ENCODE measurements at places on chromosomes 12 and 14. TPM values are rescaled to one million over a fixed set of nuclear protein-coding genes. Genes with fewer than 3 reads are reported as not detected.

GRCh38 chr14:33475623-33476022, 475.3 kb downstream of the EGLN3 start:
- no peak for DNase-seq

GRCh38 chr12:94941440-94941862, 62.0 kb downstream of the NDUFA12 start:
- DNase-seq: peak; percentile 11

- DNase-seq: no peak
Observed at GRCh38 chr12:11743423-11744409, 94.2 kb downstream of the ETV6 start.

- no peak for DNase-seq
Observed at GRCh38 chr14:98704441-98704840, 567.6 kb downstream of the BCL11B start.

GRCh38 chr12:3292677-3293412, 198.2 kb upstream of the PRMT8 start:
- no peak for DNase-seq

DNA sequence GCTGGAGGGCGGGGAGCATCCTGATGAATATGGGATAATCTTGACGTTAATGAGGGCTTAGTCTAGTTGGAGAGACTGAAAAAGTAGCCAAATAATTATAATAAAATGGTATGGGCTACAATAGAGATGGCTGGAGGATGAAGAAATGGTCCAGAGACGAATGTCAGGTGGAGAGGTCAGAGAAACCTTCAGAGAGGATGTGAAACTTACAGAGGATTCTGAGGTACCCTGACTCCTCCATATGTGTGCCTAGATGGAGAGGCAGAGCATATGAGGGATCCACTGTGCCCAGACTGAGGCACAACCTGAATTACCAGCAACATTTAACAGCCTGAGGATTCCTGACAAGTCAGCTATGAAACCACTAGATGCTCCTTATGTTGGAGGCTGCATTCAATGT, 417.0 kb downstream of the ATP23 start:
- DNase-seq: no peak

GRCh38 chr12:83052890-83053541, 366.3 kb downstream of the TMTC2 start:
- no peak for DNase-seq

- no peak for DNase-seq
Observed at GRCh38 chr14:31768355-31768754, 207.2 kb downstream of the NUBPL start.

- DNase-seq: no peak
Observed at GRCh38 chr14:101589486-101590015, 28.3 kb downstream of the DIO3 start.

DNA sequence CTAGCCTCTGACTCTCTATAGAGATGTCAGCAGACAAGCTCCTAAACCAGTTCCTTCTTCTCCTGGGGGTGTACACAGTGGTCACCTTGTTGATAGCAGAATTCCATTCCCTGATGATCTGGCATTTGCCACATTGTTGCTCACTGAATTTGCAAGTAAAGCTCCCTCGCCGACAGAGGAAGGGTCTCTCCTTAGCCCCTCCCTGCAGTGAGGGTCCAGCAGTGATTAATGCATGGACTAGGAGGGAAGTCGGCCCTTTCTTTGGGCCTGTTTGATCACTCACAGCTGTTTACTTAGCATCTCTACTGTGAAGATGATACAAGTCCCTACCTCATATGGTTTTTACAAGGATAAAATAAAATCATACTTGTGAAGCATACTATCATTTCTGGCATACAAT, 23.3 kb upstream of the APPL2 start:
- no peak for DNase-seq

DNA sequence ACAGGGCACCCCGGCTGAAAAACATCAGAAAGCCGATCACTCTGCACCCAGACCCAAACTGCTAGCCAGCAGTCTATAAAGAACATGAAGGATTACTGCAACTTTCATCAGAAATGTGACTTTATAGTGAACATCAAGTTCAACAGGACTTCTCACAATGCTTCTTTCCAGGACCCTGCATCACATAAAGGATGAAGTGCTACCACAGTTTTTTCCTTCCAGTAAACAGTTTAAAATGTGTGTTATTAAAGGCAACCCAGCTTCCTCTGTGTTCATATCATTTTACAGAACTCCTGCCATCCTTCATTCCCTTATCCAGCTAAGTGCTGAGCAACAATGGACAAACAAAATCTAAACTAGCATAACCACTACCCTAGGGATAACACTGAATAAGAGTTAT, 280.3 kb upstream of the DIO2 start:
- no peak for DNase-seq

- DNase-seq: no peak
Observed at GRCh38 chr12:65526311-65526710, 247.8 kb downstream of the MSRB3 start.

DNA sequence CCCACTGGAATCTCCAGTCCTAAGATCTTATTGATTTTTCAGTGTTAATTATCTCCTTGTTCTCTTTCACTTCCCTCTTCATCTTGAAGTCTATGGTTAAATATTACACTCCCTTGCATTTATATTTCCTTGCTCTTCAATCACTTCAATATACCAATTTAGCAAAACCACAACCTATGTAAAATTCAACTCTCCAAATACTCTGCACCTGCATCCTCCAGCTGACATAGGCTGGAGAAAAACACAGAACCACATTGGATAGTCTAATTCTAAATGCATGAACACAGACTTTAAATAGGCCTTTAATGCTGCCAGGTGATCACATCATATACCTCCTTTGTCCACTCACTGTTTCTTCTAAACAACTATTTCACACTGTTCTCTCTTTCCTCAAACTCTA, 253.8 kb upstream of the GARIN6 start:
- DNase-seq: no peak

DNA sequence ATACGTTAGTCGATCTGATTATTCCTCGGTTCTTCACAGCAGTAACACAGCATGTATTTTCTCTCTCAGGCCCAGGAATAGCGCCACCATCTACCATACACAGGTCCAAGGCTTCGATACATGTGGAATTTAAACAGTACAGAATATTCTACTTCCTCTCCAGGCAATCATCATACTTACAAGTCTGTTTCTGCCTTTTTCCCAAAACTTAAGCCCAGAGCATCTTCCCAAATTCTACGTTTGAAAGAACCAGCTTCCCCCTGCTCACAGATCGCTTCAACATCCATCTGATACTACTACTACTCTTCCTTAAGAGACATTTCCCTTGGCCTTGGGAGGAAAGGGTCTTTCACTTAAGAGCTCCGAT, 626 bp downstream of the TXNDC16 start:
- DNase-seq: peak; percentile 79

DNA sequence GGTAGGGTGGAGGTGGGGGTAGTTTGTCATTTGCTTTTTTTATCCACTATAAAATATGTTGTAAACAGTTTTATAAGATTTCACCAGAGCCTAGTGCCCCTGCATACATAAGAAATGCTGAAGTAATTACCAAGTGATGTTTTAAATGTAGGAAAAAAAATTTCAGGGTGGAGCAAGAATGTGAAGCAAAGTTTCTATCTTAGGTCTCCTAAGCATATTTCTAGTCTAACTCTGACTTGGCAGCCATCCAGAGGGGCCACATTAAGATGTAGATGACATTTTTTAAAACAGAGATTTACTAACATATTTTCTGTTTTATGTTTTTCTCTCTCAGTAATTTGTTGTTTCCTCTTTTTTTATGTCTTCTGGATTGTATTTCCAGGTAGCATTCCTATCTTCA, 15.8 kb upstream of the KRAS start:
- DNase-seq: no peak

DNA sequence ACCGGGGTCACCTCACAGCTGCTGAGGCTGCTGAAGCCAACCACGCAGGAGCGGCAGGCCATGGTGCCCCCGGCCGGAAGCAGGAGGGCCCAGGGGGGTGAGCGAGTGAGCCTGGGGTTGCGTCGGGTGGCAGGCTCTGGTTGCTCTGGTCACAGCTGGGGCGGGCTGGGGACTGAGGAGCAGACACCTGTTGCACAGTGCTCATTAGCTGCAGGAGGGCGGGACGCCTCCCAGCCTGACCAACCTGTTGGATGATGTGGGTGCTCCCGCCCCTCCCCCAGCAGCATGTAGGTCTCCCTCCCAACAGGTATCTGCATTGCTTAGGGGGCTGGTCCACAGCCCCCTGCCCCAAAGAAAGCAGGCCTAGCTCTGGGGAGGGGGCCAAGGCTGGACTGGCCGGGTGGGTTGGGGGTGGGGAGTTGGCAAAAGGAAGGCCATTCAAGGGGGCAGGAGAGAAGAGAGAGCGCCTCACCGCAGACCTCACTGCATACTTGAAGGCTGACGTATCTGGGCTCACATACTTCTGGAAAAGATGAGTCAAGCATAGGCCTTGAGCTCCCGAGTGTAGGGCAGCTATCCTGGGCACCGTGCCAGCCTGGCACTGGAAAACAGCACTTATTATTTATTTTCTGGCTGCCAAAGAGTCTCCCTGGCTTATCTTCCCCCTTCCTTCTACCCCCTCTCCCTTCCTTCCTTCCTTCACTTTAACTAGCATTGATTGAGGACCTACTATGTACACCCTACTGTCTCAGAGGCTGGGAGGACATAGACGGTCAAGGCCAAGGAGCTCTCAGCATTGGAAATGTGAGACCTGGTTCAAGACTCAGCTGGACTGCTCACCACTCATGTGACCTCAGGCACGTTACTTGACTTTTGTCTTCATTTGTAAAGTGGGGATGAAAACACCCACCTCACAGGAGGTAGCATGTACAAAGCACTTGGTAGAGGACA, at the start of gene KRT80:
Gene KRT80 (minus strand): TSS at position 174 of the 951 bp plus-strand sequence. CDS start 112 bp downstream, at position 62.
- no peak for DNase-seq

DNA sequence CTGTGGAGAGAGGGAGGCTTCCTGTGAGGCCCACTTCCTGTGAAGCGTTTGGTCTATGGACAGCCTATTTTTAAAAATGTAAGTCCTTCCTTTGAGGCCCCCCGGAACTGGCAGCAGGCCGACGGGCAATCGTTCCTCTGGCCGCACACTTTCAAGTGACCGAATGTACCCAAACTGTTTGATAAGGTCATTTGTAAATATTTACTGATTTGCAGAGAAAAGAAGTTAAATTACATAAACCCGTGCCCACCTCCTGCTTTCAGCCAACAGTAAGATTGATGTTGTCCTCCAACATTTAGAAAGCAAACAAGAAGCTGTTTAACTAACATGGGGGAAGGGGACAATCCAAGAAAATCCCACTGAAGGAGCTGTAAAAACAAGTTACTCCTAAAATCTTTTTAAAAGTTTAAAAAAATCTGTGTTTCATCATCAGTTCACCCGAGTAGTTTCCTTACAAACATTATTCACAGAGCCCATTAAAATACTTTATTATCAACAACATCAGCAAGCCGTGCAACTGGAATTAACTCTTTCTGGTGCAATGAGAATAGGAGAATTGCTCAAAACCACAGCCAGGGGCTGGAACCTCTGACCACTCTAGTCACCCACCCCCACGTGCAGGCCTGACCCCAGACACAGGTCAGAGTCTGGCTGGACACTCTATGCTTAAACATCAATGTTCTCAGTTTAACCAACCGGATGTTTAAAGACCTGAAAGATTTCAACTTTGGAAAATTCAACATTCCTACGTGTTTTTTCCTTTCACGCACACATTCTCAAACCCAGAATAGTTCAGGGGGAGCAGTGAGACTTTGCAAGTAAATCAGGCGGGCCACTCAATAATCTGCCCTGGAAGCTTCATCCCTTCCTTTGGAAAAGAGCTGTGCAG, 65.3 kb downstream of the FOXN3 start:
- DNase-seq: no peak

- no peak for DNase-seq
Observed at GRCh38 chr12:108019862-108020261, 109.2 kb upstream of the WSCD2 start.

DNA sequence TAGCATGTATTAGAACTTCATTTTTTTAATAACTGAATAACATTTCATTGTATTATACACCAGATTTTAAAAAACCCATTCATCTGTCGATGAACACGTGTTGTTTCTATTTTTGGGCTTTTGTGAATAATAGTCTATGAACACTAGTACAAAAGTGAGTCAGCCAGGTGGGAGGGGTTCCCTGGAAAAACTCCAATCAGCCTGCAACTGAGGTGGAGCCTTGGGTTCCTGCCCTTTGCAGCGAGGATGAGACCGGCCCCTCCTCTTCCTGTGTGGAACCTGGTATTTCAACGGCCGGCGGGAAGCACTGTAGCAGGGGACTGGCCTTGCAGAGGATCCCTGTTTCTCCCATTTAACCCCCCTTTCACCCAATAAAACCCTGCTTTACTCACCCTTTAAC, 56.1 kb downstream of the LMNTD1 start:
- no peak for DNase-seq

- DNase-seq: no peak
Observed at GRCh38 chr12:84994426-84994825, 41.7 kb downstream of the TSPAN19 start.

DNA sequence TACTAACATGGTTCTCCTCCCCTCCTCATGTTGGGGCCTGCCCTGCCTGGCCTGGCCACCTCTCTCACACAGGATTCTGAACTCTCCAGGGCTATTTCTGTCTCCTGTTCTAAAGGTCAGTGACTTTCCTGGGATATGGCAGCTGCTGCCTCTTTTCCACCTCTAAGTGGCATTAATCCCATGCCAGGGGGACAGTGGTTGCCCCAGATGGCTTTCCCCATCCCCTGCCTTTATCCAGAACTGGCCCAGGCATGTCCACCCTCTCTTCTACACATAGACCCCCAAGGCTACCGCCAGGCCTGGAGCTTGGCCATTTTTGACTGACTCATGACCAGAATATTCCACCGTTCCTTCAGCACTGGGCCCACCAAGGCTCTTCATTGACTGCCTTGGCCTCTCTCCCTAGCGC, 90.4 kb downstream of the IRF2BPL start:
- no peak for DNase-seq

SFSWAP gene
- total RNA-seq: 23.7 TPM

CLEC1A gene
- not detected for total RNA-seq

ASB2 gene
- 7.9 TPM for total RNA-seq

GLS2 gene
- 1.2 TPM for total RNA-seq

DBX2 gene
- total RNA-seq: not detected

PARPBP gene
- total RNA-seq: 51.0 TPM

EXOC5 gene
- 70.7 TPM for total RNA-seq

XRCC3 gene
- 53.0 TPM for total RNA-seq

MDP1 gene
- total RNA-seq: 16.6 TPM

PRKD1 gene
- total RNA-seq: 0.49 TPM

SLC25A21 gene
- total RNA-seq: 8.2 TPM

LRRC10 gene
- not detected for total RNA-seq

RIMBP2 gene
- 65.0 TPM for total RNA-seq

Data from G401 (cell line).